ENCODE measurements at places on chromosomes 3 and 15.
A peak's percentile ranks its signal among the peaks of the same experiment; 100 is the strongest.

DNA sequence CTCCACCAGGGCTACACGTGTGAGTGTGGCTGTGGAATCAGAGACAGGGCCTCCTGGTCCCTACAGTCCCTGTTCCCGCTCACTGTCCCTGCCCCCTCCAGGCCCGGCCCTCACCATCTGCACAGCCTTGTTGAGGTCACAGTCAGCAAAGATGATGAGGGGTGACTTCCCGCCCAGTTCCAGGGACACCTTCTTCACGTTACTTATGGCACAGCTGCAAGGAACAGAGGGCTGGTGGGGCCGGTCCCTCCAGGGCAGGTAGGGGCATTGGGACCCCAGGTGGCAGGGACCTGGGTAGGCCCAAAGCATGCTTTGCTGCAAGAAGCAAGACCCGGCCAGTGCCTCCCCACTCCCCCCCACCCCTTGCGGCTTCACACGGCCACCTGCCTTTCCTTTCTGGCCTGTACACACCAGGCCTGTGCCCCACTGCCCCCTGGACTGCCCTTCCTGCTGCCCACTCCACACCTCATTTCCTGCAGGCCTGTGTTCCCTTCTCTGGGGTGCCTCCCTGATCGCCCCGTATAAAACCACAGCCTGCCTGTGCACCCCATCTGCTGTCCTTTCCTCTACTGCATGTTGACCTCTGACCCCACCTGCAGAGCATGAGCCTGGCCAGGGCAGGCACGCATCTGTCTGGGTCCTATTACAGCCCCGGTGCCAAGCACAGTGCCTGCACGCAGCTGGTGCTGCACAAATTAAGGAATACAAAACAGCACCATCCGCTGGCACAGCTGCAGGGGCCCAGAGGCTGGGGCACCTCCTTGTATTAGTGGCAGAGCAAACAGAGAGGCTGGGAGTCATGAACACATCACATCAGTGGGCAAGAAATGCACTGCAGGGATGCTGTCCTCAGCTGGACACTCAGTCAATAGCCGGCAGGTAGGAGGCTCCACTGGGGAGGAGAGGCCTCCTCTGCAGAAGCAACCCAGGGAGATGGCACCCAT, 30.8 kb upstream of the SLC41A3 start:
- no peak for DNase-seq

DNA sequence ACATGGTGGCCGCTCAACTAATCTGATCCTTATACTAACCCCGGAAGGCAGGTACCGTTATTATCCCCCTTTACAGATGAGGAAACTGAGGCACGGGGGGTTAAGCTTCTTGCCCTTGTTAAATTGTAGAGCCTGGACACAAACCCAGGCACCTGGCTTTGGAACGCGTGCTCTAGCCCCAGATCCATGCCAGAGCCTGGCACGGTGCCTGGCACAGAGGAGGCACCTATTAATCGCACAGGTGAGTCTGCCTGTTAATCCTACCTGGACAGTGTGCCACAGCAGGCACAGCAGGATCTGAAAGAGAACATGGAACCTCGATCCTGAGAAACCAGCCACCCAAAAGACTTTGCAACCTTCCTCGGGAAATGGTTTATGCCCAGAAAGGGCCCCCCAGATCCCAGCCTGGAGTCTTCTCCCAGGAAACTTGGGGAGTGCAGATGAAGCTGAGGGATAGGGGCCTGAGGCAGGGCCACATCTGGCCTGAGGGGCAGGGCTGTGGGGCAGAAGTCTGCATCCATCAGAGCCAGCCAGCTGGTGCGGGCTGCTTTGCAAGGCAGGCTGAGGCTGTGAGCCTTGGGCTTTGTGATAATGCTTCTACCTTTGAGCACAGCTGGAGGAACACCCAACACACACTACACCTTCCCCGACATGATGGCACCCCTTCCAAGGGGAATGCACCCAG, 55.3 kb upstream of the SLC6A1 start:
- DNase-seq = no peak

GRCh38 chr3:170429050-170429449, 10.4 kb downstream of the CLDN11 start:
- DNase-seq = no peak

DNA sequence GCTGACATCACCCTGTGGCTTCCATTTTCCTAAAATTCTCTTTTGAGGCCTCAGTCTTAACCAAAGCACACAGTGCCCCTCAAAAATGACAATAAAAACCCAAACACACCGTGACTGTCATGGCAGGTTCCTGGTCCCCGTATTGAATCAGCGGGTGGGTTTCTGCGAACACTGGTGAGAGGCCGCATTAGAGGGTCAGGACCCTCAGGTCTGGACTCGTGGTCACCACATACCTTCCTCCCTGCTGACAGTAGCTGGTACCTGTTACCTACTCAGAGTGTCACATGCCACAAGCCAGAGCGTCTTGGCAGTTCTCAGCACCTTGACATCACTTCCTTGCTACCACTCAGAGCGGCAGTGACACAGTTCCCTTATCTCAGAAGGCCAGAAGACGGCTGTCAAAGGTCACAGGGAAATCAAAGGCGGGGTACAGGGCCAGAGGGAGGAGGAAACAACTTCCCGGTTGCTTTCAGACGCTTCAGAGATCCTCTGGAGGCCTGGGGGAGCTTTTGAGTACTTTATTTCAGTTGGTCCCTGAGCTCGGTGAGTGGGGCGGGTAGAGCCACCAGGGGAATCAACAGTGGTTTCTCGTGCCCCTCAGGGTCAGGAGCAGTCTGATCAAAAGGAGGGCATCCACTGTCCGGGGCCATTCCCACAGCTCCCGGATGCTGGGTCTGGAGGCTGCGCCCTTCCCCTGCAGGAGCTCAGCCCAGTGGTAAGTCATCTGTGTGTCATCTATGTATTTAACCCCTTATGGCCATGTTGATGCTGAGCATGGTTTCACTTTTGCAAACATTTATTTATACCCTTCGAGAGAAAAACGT, at the start of the genes CCR5AS and CCRL2:
CCR5AS (minus strand) TSS at position 279 of the 824 bp plus-strand sequence.
CCRL2 (plus strand) TSS at position 472 of the 824 bp plus-strand sequence. CDS start 821 bp downstream, outside the sequence.
- no peak for DNase-seq

DNA sequence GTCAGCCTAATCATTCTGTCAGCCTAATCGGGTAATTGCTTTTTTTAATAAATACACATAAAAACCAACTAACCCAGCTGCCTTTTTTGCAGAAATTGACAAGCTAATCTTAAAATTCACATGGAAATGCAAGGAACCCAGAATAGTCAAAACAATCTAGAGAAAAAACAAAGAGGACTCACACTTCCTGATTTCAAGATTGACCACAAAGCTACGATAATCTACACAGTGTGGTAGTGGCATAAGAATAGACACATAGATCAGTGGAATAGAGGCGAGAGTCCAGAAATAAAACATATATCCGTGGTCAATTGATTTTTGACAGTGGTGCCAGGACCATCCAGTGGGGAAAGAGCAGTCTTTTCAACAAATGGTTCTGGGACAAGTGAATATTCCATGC, 2.4 kb upstream of the C3orf20 start:
- DNase-seq = no peak

- no peak for DNase-seq
Observed at GRCh38 chr15:89004726-89005030, 83.6 kb upstream of the ABHD2 start.

- DNase-seq = no peak
Observed at GRCh38 chr3:15905041-15905440, 107.3 kb upstream of the ANKRD28 start.

DNA sequence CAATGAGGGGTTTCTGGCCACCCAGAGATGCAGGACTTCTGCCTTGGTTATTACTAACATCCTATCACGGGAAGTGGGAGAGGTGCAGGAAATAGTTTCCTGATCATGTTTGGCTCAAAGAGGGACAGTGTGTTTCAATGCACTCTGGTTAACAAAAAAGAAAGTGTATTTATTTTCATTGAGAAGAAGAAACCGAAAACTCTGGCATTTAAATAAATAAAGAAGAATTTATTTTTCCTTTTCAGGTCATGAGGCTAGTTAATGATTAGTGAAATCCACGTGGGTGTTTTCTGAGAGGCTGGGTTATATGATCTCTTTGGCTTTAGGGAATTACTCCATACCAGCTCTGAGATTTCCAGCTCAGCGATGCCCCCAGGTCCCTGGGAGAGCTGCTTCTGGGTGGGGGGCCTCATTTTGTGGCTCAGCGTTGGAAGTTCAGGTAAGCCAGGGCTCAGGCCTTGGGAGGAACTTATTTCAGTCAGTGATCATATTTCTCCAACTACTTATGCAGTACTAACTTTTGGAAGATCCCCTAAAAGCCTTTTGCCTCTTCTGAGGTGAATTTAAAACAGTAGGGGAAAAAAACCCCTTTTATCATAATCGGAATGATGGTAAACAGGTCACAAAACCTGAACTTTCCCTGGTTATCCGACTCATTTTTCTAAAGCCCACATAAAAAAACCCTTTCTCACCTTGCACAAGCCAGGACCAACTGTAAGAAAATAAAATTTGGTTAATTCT, at the start of gene PLA1A:
PLA1A (plus strand) TSS at position 338 of the 741 bp plus-strand sequence; CDS start at position 367, 29 bp downstream.
- no peak for DNase-seq

DNA sequence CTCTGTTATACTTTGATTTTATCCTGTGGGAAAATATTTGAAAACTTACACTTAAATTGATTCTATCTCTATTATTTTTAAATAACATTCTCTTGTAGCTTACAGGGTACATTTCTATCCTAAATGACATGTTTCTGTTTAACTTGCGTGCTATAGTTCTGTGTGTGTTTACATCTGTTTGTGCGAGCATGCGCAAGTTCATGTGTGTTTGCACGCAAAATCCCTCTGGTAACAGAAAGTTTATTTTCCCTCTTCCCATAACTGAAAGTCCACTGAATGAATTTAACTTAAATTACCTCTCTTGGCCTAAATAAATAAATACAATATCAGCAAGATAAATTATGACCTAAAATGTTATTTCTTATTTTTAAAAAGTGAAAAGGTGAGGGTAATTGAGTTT, 117.3 kb upstream of the NEO1 start:
- no peak for DNase-seq

GRCh38 chr3:30832961-30833575, 61.4 kb downstream of the GADL1 start:
- no peak for DNase-seq

DNA sequence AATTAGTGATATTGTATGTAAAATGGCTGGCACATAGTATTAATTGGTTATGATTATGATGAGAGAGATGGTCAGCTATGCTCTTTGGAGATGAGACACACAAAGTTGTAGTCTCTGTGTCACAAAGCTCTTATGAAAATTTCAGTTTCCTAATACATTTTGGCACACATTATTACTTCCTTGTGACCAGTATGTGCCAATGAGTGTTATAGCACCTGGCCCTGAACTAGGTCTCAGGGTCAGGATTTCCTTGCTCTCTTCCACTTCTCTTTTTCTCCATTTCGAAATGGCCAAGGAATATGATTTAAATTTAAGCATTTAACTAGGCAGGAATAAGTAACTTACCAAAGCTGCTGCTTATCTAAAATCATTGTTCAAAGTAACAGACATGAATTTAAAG, 28.0 kb downstream of the TIPARP start:
- no peak for DNase-seq

- DNase-seq = peak; percentile 50
Observed at GRCh38 chr3:72997421-72997961, 880 bp downstream of the PPP4R2 start.

GRCh38 chr3:124923833-124924232, 10.7 kb downstream of the MUC13 start:
- DNase-seq = no peak

DNA sequence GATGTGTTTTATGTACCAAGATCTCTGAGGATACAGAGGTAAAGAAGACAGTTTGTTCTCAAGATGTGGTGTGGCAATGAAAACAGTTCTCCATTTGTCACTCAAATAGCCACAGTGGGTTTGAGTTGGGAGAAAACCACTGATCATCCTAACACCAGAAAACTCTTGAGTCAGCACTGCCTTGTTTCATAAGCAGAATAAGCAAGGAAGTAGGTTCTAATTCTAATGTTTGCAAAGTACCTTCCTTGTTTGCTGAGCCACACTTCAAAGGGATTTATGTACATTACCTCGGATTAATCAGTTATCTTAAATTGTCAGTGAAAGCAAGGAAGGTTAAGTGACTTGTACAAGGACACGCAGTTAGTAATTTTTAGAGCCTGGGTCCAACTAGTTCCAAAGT, 107.8 kb upstream of the BOC start:
- DNase-seq = no peak

DNA sequence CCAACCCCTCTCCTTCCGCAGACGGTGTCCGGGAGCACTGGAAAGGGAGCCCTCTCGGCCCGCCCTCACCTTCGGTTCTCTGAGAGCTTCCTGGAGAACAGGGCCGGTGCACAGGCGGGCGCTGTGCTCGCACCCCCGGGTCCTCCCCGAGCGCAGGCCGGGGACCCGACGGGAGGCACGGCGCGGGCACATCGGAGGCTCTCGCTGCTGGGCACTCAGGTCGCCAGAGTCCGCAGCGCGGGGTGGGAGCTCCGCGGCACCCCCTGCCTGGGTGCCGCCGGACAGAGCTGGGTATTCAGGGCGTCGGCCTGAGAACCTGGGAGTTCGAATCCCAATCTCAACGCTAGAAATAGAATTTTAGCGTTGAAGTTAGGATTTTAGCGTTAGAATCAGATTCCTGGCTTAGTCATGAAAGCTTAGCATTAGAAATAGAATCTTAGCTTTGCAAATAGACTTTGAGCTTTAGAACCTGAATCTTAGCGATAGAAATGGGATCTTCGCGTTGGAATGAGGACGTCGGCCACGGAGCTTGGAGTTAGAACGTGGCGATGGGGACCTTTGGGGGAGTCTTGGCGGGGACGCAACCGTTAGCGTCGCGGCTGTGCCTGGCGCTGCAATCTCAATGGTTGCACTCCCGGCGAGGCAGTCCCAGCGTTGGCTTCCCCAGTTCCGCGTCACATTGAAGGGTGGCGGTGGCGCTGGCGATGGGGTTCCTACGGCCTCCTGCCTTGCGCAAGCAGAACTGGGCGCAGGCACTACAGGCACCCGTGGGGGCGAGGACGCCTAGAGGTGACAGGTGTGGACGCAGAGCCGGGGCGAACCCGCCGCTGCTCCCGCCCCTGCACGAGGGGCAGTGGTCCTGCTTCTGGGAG, 549 bp downstream of the TRH start:
- DNase-seq = no peak

DNA sequence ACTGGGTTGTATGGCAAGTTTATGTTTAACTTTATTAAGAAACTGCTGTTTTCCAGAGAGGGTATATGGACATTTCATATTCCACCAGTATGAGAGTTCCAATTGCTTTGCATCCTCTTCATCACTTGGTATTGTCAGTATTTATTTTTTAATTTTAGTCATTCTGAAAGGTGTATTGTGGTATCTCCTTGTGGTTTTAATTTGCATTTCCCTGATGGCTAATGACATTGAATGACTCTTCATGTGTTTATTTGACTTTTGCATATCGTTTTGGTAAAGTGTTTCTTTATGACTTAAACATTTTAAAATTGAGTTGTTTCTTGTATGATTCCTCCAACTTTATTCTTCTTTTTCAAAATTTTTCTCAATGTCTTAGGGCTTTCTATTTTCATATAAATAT, 44.4 kb downstream of the IL1RAP start:
- no peak for DNase-seq

DNA sequence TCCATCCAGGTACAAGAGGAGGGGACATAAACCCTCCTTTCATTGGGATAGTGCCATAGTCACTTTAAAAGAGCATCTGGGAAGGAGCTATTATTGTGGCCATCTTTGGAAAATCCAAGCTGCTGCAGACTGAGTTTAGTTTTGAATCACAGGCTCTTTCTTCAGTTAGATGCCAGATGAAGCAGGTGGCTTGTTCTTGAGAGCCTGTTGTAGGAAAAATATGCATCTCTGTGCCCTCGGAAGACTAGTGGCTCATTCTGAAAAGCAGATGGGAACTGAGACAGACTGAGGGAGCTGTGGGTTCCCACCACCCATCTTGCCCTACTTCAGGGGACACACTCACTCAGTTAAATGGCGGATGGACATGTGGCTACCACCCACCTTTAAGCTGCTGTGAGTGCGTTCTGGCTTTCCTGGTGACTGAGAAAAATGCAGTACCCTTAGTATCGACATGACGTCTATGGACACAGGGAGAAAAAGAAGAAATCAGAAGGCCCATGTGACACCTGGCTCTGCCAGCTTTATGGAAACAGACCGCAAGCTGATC, 50.2 kb downstream of the RARB start:
- DNase-seq = no peak
